ENCODE measurements at places on chromosomes 2 and 18. TPM values are rescaled to one million over a fixed set of nuclear protein-coding genes. Genes with fewer than 3 reads are reported as not detected.

- no peak for DNase-seq
Observed at GRCh38 chr2:222976521-222977061, 75.4 kb upstream of the KCNE4 start.

DNA sequence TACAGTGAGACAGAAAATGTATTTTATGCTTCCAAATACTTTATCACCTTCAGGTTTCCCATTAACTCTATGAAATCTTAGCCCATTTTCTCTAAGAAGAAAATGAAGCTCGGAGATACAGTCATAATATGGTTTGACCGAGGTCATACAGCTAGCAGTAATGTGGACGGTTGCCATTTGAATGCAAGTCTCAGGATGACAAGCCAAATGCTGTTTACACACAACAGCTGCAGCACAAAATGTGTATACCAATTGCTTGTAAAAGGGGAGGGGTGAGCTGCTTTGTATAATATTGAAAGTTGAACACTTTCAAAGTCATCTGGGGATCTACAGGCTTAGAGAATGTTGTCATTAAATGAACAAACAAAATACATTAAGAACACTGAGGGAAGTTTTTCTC, 93.8 kb upstream of the FSIP2 start:
- DNase-seq: peak; percentile 13

DNA sequence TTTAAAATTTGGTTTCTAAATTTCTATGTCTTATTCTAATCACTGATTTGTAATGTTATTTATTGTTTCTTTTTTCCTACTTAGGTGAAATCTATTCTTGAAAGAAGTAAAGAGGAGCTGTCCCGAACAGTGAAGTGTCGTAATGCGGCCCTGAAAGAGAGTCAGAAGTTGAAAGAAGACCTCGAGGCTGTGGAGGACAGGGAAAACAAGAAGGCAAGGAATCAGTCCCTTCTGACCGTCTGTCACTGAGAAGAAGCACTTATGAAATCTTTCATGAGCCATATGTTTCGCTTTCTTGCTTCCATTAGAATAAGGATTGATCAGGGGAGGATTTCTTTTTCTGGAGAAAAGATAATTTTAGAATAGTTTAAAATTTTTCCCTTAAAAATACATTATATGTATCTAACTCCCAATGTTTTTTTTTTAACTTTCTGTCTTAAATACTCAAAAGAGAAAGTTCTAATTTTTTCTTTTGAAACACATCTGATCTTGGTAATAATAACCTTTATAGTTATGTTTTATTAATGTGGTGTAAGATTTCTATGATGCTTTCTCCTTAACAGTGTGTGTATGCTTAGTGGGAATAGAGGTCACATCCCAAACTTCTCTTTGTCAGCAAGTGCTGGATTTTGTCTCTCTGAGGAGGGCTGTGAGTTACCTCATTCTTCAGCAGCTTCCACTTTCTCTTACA, 79.0 kb downstream of the CCDC150 start:
- DNase-seq: no peak

- no peak for DNase-seq
Observed at GRCh38 chr2:25615386-25615785, 58.0 kb downstream of the DTNB start.

NHEJ1 gene
- total RNA-seq: 24.1 TPM

BOLL gene
- total RNA-seq: not detected

Measured in RPMI7951 (cell line).